Epithelial cell of alveolus of lung (primary cell): ENCODE measurements at places on chromosomes 5 and 9. TPM values are rescaled to one million over a fixed set of nuclear protein-coding genes. Genes with fewer than 3 reads are reported as not detected.

Gene SPACA9
- 3.2 and 14.8 TPM in 2 replicates for total RNA-seq

Gene PCDHB16
- 0.08 and 0.13 TPM in 2 replicates for total RNA-seq

Gene DRD1
- total RNA-seq = not detected in 2 replicates

Gene PCDHA6
- total RNA-seq = not detected in 2 replicates

Gene BARHL1
- not detected in 2 replicates for total RNA-seq

Gene SEMA4D
- total RNA-seq = 0.91 and 5.4 TPM in 2 replicates

Gene COL23A1
- not detected in 2 replicates for total RNA-seq

Gene SV2C
- total RNA-seq = not detected in 2 replicates

Gene KIAA0825
- total RNA-seq = 2.2 and 7.7 TPM in 2 replicates

Gene ANKRD55
- total RNA-seq = 0.40 TPM in 1 of 2 replicates, not detected in the other

Gene MGAT4B
- total RNA-seq = 119 and 215 TPM in 2 replicates

Gene WASHC1
- 1.4 and 3.3 TPM in 2 replicates for total RNA-seq

Gene NR5A1
- not detected in 2 replicates for total RNA-seq

Gene PCBD2
- 1.2 and 3.7 TPM in 2 replicates for total RNA-seq
